IMR-90 (cell line): ENCODE measurements at places on chromosomes 3 and 15. TPM values are rescaled to one million over a fixed set of nuclear protein-coding genes. Genes with fewer than 3 reads are reported as not detected.

Gene GPR27
- not detected in 2 replicates for total RNA-seq

GRCh38 chr3:170062769-170063168 is 25.0 kb downstream of the GPR160 start:
- no peak for DNase-seq

Gene GATA2
- total RNA-seq: 2.2 and 2.8 TPM in 2 replicates

Gene GRAMD2A
- total RNA-seq: under 0.01 and 0.18 TPM in 2 replicates
